NCI-H526 treated with DMSO at 0.1 percent for 48 hours (cell line): ENCODE measurements at places on chromosomes 16 and 17.

DNA sequence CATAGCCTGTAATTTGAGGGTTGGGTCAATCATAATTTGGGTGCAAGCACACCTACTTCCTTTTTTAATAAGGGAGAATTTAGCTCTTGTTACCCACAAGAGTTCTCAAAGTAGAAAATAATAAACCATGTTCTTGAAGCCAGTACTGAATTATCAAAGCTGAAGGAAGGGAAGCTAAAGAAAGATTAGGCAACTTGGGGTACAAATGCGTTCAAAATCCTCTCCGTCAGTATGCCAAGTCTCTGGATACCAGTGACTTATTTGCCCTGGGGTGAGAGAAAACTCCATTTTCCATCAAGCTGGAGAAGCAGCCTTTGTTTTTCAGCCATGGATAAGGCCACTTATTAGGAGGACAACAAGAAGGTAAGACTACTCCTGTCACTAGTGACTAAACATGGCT, 23.5 kb upstream of the DHRS13 start:
- no peak for DNase-seq

GRCh38 chr17:7579834-7580603, 581 bp downstream of the CD68 start:
- DNase-seq, result no peak

- no peak for DNase-seq
Measured at GRCh38 chr16:10805334-10805733, 13.3 kb downstream of the TVP23A start.

- no peak for DNase-seq
Measured at GRCh38 chr16:3020247-3020603, at the start of gene TNFRSF12A. Gene TNFRSF12A, plus strand, starts transcription at chr16:3020368. Its CDS starts 30 bp downstream, at chr16:3020398.

DNA sequence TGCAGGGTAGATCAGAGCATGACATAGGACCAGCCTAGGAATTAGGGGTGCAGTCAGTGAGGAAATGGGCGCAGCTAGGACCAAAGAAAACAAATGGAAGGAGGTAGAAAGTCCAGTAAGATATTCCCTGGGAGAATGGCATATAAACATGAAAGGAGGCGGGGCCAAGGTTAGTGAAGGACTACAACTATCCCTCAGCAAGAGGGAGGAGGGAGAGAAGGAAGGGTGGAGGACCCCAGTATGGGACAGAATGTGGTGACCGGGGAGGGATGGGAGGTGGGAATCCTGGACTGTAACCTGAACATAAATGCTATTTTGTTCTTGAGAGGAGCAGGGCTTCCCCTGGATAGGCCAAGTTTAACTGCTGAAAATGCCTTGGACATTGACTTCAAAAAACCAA, 22.8 kb downstream of the ITGB3 start:
- DNase-seq, result peak; percentile 56
